ENCODE measurements at places on chromosomes 3 and 15.

DNA sequence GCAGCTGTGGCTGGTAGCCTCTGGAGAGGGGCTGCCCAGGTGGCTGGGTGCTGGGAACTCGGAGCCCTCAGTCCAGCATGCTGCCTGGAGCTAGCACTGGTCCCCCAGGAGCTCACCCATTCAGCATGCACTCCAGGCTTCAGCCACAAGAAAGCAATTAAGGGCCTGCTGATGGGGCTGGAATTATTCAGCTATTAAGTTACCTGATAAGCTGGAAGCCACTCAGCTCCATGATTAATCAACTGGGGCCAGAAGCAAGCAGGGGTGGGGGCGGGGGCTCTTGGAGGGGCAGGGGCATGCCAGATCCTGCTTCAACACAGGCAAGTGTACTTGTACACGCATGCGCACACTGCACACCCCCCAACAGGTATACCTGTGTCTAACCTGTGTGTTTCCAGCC is 22.1 kb upstream of the TMEM115 start:
- DNase-seq = no peak

- no peak for DNase-seq
These were observed 98.2 kb downstream of the ZNF609 start for GRCh38 chr15:64558460-64559179.

DNA sequence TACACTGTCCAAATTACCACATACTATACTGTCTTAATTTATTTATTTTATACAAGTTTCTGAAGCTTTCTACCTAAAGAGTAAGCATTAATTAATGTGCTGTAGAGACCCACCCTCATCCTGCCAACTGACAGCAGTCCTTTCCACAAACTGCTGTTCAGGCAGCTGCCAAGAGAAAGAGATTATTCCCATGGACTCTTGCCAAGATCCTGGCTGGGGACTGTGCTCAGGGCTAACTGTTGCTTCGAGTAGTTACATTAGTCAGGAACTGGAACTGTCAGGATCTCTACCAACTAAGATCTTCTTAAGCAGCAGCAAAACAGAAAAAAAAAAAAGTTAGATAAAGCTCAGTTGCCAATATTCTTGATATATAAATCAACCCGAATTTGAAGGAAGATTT is 398.8 kb downstream of the MECOM start:
- peak; percentile 46 for DNase-seq

GRCh38 chr3:147298511-147298982 is 107.8 kb downstream of the ZIC4 start:
- DNase-seq = peak; percentile 25

GRCh38 chr3:115286529-115287197 is 139.6 kb upstream of the ZBTB20 start:
- peak; percentile 37 for DNase-seq

DNA sequence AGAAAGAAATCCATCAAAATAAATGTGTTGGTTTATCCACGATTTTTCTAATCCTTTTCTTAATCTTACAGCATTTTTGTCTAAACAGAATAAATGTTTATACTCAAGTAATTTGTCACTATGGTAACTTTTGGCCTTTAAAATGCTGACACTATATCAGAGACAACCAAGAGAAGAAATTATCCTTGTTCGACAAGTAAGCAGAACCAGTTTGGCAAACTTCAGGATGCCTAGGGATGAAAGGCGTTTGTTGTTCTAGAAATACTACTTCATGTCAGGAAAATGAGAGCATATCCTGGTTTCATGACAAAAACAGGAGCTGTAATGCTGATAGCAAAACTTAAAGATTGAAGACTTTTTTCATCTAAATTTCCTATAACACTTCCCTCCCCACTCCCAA is 308.0 kb upstream of the ATP11B start:
- no peak for DNase-seq

- DNase-seq = no peak
These were observed 274 bp downstream of the RRP9 start for GRCh38 chr3:51941463-51941797.

GRCh38 chr15:82540055-82540983 is at the start of gene RPS17:
RPS17 (minus strand) TSS chr15:82540457; CDS start chr15:82540428, 29 bp downstream.
- peak; percentile 96 for DNase-seq

DNA sequence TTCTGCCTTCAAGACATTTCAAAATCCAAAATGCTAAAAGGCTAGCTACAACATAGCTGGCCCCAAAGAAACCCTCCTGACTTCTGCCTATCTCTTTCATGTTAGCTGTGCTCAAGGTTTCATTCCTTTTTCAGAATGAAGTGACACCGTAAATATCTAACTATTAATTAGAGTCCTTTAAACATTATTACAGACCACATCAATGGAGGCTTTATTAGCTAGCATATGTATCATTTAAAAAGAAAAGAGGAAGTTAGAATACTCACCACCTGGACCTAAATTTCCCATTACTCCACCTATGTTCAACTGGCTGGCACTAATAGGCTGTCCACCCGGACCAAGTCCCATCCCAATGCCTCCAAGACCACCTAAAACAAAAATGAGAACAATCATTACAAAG is 24.6 kb downstream of the MYEF2 start:
- DNase-seq = no peak

DNA sequence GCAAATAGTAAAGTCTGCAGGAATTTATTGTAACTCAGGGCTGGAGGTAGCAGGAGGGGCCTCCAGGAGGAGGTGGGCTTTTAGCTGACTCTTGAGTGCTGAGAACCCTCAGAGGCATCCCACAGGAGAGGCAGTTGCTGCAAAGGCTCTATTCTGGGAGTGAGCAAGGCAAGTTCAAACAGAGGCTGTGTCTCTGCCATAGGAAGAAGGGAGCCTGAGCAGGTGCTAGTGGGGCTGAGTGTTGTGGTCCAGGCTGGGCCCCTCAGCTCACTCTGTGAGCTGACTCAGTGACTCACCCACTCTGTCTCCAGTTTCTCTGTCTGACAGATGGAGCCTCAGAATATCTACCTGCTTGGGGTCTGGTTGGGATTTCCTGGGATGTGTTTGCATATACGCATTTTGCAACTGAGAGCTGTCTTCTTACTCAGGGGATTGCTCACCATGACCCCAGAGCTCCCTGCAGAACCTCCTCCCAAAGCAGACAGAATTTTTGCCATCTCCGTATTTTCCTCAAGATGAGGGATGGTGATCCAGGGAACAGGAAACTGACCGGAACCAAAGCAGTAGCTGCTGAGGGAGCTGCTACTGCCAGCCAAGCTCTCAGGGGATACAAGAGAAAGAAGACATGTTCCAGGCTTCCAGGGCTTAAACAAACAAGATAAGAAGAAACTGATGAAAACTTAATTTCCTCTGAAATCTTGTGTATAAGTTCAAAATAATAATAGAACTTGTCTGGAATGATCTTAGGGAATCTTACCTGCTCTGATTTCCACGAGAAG is 13.6 kb upstream of the NOX5 start:
- DNase-seq = no peak

GRCh38 chr3:71265365-71265915 is 318.1 kb downstream of the FOXP1 start:
- no peak for DNase-seq

DNA sequence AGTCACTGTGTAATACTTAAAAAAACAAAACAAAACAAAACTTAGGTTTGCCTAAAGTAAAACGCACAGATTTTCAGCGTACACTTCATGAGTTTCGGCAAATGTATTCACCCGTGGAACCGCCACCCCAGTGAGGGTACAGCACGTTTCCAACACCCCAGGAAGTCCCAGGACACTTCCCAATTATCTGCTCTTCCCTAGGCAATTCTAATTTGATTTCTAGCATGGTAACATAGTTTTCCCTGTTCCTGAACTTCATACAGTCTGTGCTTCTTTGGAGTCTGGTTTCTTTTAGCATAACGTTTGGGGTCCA is 497 bp upstream of the CLASP2 start:
- no peak for DNase-seq

DNA sequence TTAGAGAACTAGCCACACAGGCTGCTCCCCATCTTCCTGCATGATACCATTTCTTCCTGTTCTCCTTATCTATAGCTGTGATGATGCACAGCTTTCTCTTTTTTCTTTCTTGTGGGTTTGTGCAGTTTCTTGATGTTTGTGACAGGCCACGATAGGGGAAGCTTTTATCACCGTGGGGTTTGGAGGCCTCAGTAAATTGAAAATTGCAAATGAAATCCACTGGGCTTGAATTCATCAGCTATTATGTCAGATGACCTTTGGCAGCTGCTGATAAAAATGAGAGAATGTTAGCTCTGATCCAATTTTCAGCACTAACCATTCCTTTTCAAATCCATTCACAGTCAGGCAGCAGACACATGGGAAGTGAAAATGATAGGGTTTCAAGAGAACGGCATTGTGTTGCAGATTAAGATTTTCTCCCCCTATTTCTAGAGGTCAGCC is 176.9 kb upstream of the SOX2 start:
- DNase-seq = no peak

GRCh38 chr15:77944002-77944867 is 133.3 kb downstream of the TBC1D2B start:
- peak; percentile 85 for DNase-seq

- DNase-seq = no peak
These were observed 771.7 kb downstream of the IGSF11 start for GRCh38 chr3:118262800-118263402.

- DNase-seq = no peak
These were observed 19.6 kb downstream of the EFCC1 start for GRCh38 chr3:129020691-129021090.

DNA sequence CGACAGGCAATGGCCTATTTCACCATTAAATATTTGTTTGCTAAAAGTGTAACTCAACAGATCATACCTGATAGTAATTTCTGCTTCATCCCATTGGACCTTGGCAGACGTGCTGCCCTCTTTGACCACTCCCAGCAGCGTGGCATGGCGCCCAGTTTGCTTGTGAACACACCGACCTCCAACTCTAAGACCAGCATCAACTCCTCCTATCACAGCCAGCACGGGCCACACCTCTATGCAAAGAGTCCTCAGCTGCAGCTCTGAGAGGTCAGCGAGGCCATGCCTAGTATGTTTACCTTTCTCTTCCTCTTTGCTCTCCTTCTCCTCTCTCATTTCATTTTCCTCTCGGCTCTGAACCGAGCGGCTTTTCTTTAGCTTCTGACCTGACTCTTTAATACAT is 80.6 kb downstream of the FBXL22 start:
- DNase-seq = no peak

DNA sequence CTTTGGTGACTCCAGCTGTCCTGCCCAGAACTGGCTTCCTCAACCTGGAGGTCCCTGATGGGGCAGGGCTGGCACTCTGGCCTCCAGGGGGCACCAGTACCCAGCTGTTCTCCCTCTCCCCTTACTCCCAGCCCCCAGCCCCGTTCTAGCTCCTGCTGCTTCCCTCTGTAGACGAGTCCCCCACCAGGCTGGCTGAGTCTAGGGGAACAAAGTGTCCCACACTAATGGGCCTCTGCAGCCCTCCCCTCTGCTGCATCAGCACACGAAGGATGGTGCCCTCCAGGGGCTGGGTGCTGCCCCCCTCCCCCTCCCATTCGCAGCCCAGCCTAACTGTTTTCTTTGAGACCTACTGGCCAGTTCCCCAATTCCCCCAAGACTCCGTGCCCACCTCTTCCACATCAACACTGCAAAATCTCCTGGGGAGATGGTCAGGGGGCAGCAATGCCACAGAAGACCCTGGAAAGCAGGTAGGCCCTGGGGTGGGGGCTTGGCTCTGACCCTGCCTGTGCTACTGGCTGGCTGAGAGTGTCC is 4.2 kb downstream of the RHCG start:
- DNase-seq = no peak

DNA sequence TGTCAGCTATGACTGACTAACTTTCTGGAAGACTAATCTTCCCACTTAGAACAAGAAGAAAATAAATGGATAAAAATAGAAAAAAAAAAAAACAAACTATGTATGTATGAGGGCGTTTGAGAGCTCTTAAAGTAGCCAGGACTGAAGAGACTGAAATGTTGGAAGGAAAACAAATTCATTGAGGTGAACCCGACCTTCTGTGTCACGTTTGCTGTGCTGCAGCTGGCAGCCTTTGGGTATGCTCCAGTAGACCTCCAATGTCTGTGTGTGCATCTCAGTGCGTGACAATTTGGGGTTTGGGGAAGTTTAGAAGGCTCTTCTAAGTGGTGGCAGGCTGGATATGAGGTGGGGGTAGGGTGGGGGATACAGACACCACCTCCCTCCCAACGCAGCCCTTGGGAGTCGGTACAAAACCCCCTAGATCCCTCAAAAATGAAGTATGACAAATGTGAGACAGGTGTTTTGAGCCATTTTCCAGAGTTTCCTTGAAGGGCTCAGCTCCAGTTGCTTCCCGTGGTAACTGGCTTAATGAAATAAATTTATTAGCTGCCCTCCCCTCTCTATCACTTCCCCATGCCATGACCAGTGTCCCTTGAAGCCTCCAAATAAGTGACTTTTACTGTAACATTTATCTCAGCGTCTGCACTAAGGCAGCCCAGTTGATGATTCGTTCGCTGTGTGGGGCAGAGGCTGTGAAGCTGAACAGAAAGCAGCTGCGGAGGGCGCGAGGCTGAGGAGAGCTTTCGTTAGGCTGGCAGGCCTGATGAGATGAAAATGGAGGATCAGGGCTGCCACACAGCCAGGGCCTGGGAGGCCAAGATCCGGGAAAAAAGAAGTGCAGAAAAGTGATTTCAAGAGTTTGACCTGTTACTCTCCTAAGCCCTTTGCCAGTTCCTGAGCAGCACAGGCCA is 34.9 kb upstream of the GABRB3 start:
- DNase-seq = peak; percentile 18

GRCh38 chr15:100002086-100002620 is 268.9 kb upstream of the LYSMD4 start:
- DNase-seq = no peak

- no peak for DNase-seq
These were observed 12.8 kb downstream of the SAXO2 start for GRCh38 chr15:82275410-82275809.

DNA sequence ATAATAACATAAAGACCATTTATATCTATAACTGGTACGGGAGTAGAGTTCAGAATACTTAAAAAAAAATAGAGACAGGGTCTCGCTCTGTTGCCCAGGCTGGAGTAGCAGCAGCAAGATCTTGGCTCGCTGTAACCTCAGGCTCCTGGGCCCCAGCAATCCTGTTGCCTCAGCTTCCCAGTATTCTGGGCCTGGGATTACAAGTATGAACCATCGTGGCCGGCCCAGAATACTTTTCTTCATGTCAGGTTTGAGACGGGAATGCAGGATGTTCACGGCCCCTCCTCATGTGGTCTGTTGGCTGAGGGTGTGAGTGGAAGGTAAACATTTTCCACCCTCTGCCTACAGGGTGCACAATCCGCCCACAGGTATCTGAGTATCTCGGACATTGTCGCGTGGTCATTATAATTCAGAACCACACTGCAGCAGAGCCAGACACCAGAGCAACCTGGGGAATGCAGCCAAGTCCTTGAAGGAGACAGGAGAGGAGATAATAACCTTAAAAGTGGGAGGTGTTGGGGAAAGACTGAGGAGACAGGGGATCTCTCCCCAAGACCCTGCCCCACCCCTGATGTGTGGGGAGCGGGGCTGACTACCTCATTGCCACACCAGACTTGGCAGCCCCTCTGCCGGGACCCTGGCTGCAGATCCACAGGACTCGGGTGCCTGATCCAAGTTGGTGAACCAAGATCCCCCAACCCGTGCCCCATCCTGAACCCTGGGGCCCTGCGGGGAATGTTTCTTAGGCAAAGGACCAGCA is 106.8 kb downstream of the ADCY5 start:
- DNase-seq = peak; percentile 14
